ENCODE measurements at places on chromosomes 16 and 17.

GRCh38 chr17:64780096-64781013, 118.2 kb upstream of the SMURF2 start:
- DNase-seq: peak; percentile 90

GRCh38 chr17:33218698-33219601, 74.1 kb downstream of the ASIC2 start:
- no peak for DNase-seq

- DNase-seq: no peak
Measured at GRCh38 chr16:2019921-2020831, 591 bp downstream of the NPW start.

- no peak for DNase-seq
Measured at GRCh38 chr17:72466606-72467005, 345.8 kb downstream of the SOX9 start.

DNA sequence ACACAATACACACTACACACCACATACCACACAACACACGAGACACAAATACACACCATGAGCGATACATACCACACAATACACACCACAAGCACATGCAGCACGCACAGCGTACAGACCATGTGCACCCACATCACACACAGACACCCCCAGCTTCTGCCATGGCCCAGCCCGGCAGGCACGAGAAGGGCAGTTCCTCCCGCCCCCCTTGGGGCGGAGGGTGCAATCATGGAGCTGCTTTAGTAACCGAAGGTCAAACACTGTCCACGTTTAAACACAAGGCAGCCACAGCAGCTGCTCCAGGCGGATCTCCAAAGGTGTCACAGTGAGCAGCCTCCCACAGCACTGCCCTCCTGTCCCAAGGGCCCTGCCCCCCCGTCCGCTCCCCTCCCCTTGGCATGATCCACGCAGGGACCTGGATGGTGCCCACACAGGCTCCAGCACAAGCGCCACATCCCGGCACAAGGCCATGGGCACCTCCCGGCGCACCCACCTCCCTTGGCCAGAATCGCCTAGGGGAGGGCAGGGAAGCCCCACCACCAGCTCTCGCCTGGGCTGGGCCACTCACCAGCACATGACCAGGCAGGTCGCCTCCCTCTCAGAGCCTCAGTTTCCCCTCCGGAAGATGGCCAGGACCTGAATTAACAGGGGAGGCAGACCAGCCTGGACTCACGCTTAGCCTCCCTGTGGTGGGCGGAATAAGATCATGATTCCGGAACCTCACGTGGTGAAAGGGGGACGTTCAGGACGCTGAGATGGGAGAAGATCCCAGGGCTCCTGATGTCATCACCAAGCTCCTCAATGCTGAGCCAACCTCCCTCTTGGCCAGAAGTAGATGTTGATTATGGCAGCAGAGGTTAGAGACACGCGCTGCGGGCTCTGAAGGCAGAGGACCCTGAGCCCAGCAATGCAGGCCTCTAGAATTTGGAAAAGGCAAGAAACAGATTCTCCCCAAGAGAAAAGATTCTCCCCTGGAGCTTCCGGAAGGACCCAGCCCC, 32.6 kb upstream of the ZNF469 start:
- no peak for DNase-seq

DNA sequence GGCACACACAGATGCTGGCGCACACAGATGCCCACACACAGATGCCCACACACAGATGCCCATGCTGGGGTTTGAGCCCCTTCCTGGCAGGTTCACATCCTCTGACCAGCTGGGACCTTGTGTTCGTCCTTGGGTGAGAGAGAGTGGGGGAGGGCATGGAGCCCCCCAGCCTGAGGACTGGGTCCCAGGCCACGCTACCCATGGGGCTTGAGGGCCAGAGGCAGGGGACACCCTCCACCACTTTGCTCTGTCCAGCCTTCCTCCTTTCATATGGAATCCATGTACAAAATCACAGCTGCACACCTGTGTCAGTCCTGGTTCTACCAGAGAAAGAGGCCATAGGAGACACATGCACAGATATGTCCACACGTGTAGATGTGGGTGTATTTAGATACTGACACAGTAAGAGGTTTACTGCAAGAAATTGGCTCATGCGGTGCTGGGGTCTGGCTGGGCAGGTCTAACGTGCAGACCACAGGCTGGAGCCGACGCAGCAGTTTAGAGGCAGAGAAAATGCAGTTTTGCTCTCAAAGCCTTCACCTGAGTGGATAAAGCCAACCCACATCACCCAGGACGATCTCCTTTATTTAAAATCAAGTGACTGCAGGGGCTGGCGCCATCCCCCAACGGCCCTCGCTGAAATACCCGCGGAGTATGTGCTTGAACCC, 10.8 kb downstream of the SLC22A31 start:
- no peak for DNase-seq

- DNase-seq: no peak
Measured at GRCh38 chr17:15323131-15323530, 18.3 kb downstream of the TEKT3 start.

DNA sequence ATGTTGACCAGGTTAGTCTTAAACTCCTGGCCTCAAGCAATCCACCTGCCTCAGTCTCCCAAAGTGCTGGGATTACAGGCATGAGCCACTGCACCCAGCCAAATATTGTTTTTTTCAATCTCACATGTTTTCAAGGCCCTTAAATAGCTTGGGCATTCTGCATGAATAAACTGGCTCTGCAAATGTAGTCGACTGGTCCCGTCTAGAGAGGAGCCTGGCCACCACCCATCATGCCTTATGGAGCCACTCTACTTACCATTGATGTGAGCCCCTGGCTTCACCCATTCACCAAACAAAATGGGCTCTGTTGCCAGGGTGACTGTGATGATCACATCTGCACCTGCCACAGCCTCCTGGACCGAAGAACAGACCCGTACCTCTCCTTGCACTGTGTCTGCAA, 10.8 kb downstream of the CRYM start:
- DNase-seq: no peak

DNA sequence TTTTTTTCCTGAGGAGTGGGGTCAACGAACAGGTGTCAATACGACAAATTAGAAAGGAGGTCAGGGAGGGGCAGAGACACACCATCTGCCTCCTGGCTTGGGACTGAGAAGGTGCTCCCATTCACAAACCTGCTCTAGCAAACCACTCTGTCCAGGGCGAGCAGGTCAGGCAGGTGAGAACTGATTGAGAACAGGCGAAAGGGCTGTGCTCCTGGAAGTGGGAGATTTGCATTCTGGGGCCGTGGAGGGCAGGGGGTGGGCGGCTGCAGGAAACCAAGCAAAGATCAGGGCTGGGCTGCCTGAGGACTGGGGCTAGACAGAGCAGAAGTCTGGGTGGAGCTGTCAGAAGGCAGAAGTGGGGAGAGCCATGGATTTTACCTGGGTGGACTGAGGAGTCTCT, 98.9 kb upstream of the NLRP1 start:
- no peak for DNase-seq

DNA sequence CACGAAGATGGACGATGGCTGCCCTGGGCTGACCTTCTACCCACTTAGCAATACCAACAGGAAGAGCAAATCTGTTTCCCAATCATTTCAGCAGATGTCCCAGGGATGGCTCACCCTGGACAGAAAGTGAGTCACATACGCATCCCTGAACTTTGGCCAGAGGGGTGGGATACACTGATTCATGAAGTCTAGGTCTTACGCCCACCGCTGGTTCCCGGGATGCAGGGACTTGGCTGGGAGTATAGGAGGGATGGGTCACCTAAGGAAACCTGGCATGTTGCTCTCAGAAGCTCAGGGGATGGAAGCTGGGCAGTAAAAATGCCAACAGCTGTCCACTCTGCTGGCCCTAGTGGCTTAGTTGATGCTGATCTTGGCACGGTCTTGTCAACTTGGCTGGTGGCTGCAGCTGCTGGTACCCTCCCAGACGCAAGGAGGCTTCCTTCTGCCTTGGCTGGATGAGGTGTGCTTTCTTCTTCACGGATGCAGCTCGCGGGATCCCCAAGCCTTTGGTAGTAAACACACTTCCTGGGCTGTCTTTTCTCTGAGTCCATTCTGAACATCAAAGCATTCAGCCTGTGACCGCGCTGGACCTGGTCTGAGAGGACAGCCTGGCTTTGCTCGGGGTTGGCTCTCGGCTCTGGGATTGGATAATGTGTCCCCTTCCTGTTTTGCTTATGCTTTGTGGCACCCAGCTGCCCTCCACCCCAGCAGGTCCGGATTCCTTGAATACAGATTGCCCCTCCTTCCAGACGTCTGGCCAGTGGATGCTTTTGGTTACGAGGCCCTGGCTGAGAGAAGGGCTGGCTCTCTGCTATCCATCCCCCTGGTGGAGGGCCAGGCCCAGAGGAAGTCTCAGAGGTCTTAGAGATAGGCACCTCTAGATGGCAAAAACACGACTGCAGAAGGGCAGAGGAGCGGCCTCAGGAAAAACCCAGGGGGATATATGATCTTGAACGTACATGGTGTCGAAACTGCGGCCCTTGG, 71.5 kb downstream of the RAP1GAP2 start:
- DNase-seq: no peak

- DNase-seq: no peak
Measured at GRCh38 chr16:20901068-20901435, 481 bp downstream of the LYRM1 start.

GRCh38 chr17:17043461-17044271, 1.4 kb downstream of the MPRIP start:
- peak; percentile 15 for DNase-seq

- no peak for DNase-seq
Measured at GRCh38 chr17:41869426-41869825, 4.2 kb upstream of the KLHL11 start.

DNA sequence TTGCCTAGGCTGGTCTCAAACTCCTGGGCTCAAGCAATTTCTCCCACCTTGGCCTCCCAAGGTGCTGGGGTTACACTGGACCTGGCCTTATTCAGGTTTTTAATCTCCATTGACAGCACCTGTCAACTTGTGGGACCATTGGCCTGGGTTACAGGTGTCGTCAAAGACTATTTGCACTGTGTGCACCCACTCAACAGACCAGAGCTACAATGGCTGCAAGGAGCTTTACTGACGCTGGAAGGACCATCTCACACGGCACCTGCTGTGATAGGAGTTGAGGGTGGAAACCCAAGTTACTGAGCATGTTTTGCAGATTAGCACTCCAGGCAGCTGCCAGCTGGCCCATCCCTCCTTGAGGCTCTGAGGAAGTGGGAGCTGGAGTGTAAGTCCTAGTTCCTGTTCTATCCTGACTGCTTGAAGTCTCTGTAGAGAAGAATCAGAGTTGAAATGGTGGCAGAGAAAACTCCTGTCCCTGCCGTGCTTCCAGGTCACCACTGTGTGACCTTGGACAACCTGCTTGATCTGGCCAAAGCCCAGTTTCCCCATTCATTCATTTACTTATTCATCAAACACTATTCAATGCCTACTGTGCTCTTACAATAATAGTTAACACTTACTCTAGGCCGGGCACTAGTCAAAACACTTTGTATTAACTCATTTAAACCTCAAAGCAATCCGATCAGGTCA, 42.4 kb upstream of the LONP2 start:
- DNase-seq: no peak

DNA sequence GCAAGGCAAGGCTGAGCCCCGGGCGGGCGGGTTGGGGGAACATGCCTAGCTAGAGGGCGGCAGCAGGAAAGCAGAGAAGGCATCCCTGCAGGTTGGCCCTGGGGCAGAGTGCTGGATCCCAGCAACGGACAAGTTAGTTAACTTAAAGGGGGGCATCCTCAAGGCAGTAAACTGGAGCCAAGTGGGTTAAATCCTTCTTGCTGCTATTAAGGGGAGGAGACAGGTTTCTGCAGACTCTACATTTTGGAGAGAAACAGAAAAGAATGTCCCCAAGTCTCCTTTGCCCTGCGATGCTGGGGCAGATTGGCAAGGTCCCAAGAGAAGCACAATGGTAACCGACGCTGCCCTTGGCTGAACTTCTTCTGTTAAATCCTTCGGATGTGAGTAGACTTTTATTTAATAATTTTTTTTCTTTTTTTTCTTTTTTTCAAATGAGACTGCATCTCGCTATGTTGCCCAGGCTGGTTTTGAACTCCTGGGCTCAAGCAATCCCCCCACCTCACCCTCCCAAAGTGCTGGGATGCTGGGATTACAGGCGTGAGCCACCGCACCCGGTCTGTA, 14.0 kb downstream of the ATP5PD start:
- no peak for DNase-seq

- DNase-seq: no peak
Measured at GRCh38 chr17:9258115-9259015, 237.1 kb downstream of the NTN1 start.

GRCh38 chr17:73972056-73972455, 231.4 kb upstream of the RPL38 start:
- no peak for DNase-seq

Data from activated CD4-positive, alpha-beta T cell treated with anti-CD3 and anti-CD28 coated beads, Interleukin-10, Interleukin-2, amounts not matched to agents 100 ng/mL and 50 ng/mL, durations not matched to agents 16 hours and 8 hours (primary cell).